Femur (tissue), 1 donor: ENCODE measurements at places on chromosomes 13 and 19.

DNA sequence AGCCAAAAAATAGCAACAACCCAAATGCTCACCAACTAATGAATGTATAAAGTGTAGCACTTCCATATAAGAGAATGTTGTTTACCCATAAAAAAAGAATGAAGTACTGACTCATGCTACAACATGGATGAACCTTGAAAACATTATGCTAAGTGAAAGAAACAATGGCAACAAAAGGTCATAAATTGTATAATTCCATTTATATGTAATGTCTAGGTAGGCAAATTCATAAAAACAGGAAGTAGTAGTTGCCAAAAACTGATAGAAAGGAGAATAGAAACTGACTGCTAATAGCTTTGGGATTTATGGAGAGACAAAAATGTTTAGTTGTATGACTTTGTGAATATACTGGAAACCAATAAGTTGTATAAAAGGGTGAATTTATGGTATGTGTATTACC lies 21.6 kb downstream of the MYCBP2 start:
- no peak for DNase-seq

DNA sequence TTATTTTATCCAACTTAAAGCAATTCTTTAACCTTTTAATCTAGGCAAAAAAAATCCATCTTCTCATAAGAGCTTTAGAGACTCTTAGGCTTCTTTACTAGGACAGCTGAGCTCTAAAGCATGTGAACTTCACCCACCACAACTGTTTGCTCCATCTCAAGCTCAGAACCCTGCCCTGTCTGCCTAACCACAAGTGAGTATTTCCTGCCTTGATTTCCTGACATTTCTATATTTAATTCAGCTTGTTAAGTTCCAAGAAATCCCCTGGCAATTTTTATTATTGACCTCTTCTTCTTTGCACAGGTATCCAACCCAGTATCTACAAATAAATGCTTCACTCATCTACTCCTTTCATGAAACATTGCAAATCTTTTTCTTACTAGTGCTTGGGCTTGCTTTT lies 21.1 kb upstream of the CEACAM21 start:
- DNase-seq, result no peak

DNA sequence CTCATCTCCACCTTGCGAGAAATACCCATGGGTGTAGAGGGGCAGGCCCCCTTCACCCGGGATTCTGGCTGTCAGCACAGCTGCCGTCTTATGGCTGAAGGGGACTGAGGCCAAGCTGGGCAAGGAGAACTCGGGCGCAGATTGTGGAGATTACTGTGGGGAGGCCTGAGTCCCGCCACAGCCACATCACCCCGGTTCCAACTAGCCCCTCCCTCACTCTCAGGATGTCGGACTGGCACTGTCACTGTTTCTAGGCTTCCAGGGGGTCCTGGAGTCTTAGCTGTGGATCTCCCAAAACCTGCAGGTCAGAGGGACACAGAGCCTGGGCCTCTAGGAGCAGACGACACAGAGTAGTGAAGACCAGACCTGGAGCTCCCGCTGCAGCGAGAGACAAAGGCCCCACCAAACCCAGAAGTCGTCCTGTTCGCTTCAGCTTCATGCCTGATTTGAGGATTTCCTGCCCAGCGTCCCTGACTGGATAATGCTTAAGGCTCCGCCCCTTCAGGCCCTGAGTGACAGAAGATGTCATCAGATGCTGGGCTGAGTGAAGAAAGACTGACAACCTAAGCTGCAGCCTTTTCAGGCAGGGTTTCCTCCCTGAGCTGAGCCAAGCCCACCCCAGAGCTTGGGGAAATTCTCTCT lies 55.8 kb downstream of the ZNF93 start:
- peak; percentile 37 for DNase-seq

GRCh38 chr19:34932494-34932893 lies 5.8 kb downstream of the ZNF30 start:
- no peak for DNase-seq

DNA sequence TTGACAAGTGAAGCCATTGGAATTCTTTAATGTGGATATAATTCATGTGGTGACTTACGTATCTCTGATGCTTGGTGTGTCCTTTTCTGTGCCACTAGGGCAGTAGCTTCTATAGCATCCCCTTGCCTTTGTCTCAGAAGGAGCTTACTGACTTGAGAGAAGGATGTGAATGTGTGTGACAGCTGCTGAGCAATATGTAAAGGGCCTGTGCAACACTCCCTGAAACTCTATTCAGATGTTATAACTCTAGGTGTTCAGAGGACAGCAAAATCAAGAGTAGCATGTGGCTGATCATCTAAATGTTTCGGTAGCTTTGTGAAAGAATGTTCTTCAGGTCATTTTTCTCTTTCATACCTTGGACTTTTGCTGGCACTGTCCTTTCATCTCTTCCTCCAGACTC lies 189.5 kb downstream of the LMO7 start:
- no peak for DNase-seq

GRCh38 chr13:30934381-30934780 lies 1.9 kb downstream of the TEX26 start:
- no peak for DNase-seq

GRCh38 chr13:46181840-46182490 lies at the start of gene LCP1:
Gene LCP1 (minus strand): TSS chr13:46182177. CDS start chr13:46159662, 22,515 bp downstream.
- peak; percentile 38 for DNase-seq

- no peak for DNase-seq
Observed at GRCh38 chr19:34841780-34842179, 68.8 kb upstream of the ZNF599 start.

DNA sequence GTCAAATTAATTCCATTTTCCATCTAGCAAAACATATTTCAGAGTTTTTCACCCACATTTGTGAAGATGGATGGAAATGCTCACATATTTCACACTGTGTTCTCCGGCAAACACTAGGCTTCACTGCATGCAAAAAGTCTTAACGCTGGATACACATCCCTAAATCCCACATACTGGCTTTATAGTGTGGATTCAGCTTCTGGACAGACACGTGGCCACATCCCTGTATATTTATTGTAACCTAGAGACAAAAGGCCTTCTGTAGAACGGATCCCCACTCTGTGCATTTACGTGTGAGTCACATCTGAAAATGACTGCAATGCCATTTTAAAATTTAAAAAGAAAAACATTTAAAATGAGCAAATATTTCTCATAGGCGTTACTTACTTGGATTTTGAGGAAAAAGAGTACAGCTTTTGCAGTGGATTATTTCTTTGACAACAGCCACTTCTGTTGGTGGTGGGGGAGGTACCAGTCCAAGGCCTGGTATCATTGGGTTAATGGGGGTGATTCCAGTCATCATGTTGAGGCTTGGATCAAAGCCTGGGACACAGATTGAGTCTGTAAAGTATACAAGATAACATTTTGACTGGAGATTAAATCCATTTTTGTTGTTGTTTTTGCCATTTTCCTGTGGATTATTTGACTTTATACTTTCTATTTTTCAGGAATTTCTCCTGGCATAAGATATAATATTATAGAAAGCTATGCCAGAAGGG lies 337.7 kb downstream of the DNAJC15 start:
- peak; percentile 28 for DNase-seq

DNA sequence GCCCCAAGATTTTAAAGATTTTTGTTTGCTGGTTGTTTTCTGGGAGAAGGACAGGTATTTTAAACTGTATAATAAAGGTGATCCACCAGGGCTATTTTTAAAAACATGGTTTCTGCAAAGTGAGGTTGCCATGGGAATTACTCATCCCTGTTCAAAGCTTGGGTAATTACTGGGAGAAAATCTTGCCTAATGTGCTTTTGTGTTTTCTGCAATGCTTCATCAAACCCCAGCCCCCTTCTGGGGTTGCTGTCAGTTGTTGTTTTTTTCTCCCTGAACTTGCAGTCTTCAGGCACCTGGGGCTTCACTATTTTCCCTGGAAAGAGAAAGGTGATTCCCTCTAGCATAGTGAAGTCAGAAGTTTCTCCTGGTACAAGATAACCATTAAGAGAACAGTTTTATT lies 277.2 kb downstream of the NALCN start:
- DNase-seq, result no peak

DNA sequence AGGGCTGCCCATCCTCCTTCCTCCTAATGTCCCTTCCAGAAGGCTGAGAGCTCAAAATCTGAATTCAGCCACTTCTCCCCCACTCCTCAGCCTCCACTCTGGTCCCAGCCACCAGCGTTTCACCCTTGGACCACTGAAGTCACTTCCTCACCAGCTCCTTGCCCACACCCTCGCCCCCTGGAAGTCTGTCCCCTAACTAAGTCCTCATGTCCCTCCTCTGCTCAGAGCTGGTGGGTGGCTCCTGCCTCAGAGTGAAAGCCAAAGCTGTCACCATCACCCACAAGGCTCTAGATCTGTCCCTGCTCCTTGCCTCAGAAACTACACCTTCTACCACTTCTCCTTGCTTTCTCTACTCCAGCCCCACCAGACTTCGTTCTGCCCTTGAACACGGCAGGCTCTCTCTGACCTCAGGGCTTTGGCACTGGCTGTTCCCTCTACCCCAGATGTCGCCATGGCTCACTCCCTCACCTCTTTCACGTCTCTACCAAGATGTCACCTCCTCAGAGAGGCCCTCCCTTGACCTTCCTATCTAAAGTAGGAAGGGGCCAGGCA lies 1.7 kb downstream of the ERCC1 start:
- DNase-seq, result no peak

- DNase-seq, result no peak
Observed at GRCh38 chr19:38538793-38539528, 78.8 kb downstream of the MAP4K1 start.

GRCh38 chr13:98536729-98537128 lies 40.2 kb downstream of the STK24 start:
- DNase-seq, result no peak
